ENCODE measurements at places on chromosomes 4 and X.

GRCh38 chr4:121510341-121510874 is 129.6 kb upstream of the QRFPR start:
- DNase-seq: no peak

DNA sequence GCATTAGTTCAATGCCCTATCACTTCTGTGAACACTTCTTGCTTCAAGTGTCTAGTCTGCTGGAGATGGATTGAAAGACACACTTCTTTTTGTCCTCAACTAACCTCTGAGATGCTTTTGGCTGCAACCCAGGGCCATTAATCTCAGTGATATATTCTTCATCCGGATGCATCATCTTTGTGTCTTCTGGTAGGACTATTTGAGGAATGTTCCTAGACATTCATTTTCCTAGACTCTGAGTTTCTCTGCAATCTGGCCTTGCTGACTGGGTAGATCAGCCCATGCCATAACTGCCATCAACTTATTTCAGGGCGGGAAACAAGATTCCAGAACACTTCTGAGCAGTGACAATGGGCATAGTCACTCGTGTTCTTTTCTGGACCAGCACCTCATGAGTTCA is 329.4 kb downstream of the PDGFC start:
- DNase-seq: no peak

DNA sequence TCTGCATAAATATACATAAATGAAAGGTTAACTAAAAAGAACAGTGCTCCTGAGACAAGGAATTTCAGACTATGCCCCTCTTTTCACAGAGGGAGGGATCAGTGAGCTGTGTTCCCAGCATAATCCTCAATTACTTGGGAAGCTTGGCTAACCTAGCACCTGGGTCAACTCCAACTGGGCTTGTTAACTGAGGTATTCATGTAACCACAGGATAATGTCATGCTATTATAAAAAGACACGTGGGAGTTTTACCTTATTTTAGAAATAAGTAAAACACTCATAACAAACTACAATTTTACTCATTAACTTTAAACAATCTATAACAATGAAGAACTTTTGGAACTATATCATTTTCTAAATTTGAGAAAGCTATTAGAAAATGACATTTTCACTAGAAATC is 48.6 kb downstream of the RPGR start:
- no peak for DNase-seq

DNA sequence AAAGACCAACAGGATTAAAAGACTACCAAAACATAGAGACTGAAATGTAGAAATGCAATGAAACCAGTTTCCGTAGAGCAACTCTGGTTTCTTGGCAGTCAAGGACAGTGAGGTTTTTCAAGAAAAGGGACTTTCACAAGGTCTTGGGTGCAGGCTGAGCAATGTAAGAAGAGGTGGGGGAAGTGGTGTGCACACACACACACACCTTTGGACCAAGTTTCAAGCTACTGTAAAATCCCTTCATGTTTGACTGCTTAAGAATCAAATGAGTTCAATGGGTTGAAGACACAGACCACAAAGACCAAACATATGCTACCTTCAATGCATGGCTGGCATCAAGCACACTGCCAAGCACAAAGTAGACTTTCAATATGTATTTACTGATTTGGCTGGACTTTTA is 17.8 kb upstream of the MCF2 start:
- DNase-seq: no peak

- DNase-seq: no peak
Observed at GRCh38 chr4:171636606-171637005, 176.6 kb upstream of the GALNTL6 start.

- no peak for DNase-seq
Observed at GRCh38 chrX:75038925-75039324, 113.7 kb upstream of the NEXMIF start.

DNA sequence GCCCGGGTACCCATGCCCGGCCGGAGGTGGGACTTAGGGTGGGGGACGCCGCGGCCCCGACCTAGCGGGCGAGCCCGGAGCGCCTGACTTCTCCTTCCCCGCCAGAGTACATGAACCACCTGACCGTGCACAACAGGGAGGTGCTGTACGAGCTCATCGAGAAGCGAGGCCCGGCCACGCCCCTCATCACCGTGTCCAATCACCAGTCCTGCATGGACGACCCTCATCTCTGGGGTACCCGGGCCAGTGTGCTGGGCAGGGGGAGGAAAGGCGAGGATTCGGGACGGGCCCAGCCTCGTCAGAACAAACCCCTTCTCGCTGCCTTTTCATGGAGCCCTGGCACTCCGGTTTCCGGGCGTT is 622 bp downstream of the TAFAZZIN start:
- peak; percentile 77 for DNase-seq

GRCh38 chr4:158170691-158171561 is 1.9 kb downstream of the GASK1B start:
- DNase-seq: no peak

DNA sequence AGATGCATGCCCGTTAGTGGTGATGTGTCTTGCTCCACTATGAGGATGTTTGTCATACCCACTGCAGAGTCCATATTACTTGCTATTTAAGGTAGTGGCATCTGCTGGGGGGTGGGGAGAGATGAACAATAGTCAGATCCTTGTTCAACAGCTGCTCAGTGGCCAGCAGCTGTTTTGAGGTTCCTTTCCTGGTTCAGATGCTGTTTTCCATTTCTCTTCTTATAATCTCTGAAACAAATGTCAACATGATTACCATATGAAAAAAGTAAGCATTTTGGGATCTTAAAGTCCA is 1567.9 kb upstream of the TENM3 start:
- no peak for DNase-seq

DNA sequence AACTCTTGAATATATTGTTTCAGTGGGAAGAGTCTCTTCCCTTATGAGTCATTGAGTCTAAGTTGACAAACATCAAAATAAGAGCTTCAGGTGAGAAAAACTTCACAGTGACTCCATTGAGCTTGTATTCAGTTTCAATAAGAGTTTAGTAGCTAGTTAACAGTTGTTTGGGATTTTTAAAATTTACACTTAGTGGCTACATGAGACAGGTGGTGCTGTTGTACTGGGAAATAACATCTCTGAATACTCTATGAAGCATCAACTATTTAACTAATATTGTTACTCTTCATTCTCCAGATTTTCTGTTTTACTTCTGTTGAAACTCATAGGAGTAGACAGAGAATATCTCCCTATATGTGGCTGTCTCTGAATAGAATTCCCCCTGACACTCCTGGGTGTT is 1609.1 kb downstream of the C4orf33 start:
- no peak for DNase-seq

DNA sequence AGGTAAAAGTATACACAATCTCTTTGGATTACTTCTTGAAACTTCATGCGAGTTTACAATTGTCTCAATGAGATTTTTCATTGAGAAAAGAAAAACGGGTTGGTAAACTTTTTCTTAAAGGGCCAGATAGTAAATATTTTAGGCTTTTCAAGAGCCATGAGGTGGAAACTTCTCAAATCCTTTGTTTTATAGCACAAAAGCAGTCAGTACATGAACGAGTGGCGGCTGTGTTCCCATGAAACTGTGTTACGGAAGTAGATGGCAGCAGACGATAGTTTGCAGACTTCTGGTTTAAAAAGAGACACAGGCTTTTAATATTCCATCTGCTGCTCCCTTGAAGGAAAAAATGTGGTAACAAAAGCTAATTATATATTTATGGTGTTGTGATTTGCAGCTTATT is 332.0 kb downstream of the TENM3 start:
- DNase-seq: no peak

DNA sequence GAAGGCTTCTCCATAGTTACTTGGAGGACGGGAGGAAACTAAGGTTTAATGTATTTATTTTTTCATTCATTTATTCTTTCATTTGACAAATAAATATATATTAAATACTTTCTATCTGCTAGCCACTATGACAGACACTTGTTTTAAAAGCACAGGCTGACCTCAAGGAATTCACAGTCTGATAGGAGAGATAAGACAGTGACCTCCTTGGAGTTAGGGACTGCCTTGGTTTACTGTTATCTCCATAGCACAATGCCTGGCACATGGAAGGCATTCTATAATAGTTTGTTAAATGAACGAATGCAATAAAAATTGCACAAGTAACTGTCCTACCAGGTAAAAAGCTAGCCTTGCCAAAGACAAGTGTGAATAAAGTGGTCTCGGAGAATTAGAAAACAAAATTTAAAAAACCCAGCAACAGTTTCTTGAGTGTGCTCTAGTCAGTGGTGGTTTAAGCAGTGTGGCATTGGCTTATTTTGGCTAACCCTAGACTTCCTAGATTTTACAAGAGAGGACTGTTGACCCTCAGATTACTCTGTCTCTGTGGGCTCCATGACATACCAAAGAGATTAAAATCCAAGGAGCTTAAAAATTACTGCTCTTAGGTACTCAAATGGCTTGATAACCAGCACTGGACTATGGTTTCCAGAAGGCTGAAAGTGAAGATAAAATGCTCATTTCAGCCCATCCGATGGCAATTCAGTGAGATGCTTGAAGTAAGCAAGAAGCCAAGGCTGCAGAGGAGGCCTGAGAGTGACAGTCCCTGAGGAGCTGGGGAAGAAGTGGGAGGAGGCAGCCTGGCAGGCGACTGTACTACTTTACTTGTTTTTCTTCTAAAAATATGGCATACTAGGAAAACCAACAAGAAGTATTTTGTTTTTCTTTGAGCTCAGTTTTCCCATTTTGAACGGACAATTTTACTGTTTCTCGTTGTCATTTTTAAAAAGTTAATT is 9.6 kb downstream of the AFP start:
- no peak for DNase-seq

DNA sequence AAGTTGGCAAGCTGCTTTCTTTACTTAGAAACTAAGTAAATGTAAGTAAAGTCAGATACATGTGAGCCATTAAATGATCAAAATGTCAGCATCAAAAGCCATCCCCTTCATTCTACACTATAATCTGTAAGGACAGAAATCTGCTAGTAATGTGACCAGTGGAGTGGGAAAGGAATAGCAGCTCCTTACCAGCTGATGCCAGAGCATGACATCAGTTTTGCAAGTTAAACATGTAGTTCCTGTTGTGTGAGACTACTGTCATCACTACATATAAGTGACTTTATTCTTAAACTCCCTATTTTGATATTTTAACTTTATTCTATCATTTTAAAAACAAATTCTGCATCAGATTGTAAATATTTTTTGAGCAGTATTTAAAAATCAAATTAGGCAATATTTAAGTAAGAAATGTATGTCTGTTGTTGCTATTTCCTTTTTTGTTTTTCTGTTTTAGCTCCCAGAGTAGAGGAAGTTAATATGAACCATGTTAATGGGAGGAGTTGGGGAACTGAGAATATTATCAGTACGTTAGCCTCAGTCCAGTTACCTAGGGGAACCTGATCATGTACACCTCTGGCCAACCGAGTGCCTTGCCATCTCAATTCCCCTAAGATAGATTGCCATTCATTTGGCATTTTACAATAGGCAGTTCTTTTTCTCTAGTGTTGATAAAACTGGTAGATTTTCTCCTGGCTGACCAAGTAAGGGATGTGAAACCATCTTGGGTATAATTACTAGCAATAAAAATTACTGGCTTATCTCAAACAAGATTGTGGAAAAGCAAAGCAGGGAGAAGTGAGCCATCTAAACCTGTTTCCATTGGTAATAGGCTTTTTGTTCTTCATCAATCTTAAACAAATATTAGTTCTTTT is 34.7 kb downstream of the CCNI start:
- DNase-seq: no peak

- peak; percentile 70 for DNase-seq
Observed at GRCh38 chr4:142126890-142127497, 490.6 kb downstream of the IL15 start.

GRCh38 chr4:19135895-19136633 is 1114.5 kb upstream of the LCORL start:
- DNase-seq: no peak

GRCh38 chr4:25131926-25132325 is 28.3 kb downstream of the SEPSECS start:
- no peak for DNase-seq

DNA sequence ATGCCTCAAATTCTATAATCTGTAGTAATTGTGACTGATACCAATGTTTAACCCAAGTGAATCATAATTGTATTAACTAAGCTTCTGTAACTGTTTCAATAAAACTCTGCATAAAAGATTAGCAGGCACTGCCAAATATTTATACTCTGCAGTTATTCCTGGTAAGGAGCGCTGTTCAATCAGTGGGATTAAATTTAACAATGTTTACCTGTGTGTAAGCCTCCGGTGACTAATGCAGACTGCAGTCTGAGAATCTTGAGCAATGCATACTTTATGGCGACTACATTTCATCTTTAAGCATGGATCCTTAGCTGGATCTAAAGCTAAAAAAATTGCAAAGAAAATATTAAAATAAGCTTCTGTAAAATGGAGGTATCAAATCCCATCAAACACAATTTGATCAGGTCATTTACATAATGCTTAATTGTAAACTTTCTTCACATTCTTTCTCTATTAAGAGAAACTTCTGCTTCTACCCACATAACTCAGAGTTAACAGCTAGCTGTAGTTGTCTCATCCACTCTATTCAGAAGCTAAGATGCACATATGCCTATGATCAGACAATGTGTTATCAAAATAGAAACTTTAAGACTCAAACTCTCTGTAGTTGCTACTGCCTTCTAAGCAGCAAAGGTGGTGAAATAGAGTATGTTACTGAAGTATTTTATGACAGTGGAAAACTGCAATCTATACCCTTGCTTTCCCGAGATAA is 234.0 kb downstream of the SPOCK3 start:
- no peak for DNase-seq
